Lower lobe of right lung (tissue), 2 donors: ENCODE measurements at places on chromosomes 16 and 17.

GRCh38 chr17:14739656-14740431 lies 439.0 kb downstream of the HS3ST3B1 start:
- no peak for DNase-seq

- DNase-seq = peak; percentile 74
These were observed 23.4 kb upstream of the MPO start for GRCh38 chr17:58303971-58304749.

GRCh38 chr17:67528751-67529436 lies 151.8 kb downstream of the PITPNC1 start:
- DNase-seq = peak; percentile 77

GRCh38 chr16:11783319-11784037 lies 13.6 kb downstream of the ZC3H7A start:
- DNase-seq = no peak

GRCh38 chr16:693766-694165 lies 3.6 kb upstream of the WDR24 start:
- no peak for DNase-seq
